ENCODE measurements at places on chromosomes 13 and 19.

DNA sequence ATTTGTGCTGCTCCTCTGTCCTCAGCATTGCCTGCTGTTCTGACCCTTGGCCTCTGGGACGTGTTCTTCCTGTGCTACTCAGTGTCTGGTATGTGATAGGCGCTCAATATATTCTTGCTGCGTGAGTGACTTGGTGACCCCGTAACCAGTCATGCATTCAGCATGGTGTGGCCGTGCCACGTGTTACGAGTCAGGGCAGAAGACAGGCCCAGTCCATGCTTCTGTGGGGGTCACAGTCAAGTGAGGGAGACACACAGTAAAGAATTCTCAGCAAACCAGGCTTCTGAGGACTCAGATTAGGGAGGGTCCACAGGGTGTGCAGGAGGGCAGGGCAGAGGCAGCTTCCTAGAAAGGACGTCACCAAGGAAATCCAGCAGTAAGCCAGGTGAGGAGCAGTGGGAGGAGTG, 7.9 kb downstream of the PPP1R37 start:
- DNase-seq, result no peak

- DNase-seq, result no peak
These were observed 721.8 kb downstream of the PCDH9 start for GRCh38 chr13:66508153-66508909.

DNA sequence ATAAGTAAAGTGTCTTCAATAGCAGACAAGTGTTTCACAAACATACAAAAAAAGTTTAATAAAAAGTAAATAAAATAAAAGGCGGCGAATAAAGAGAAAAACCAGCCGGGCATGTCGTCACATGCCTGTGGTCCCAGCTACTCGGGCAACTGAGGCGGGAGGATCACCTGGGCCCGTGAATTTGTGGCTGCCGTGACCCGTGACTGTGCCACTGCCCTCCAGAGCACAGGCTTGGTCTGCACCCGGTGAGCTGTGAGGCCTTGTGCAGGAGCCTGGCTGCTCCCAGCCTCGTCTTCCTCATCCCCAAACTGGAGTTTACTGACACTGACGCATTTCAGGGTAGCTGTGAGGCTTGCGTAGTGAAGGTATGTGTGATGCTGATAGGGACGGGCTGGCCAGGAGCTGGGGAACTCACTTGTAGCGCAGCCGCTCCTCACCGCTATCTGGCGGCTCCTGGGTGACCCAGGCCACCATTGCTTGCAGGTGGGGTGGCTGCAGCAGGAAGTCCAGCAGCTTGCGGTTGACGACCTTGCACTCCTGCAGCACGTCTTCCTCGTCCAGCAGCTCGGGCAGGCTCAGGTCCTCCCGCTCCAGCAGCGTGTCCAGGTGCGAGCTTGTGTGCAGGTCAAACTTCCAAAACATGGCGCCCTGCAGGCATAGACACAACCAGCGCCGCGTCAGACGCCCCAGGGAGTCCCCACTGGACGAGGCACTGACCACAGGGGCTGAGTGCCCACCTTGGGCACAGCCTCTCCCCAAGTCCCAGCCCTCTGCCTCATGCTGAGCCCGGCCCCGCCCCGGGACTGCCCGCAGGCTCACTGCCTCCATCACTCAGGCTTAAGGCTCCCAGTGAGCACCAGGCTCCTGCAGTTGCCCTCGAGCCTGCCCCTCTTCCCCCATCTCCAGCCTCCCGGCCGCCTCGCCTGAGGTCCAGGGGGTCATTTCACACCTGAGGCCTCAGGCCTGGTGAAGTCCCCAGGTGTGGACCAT, 12.1 kb downstream of the PPP6R1 start:
- DNase-seq, result no peak

GRCh38 chr13:110560601-110561343, 750 bp downstream of the RAB20 start:
- DNase-seq, result no peak

DNA sequence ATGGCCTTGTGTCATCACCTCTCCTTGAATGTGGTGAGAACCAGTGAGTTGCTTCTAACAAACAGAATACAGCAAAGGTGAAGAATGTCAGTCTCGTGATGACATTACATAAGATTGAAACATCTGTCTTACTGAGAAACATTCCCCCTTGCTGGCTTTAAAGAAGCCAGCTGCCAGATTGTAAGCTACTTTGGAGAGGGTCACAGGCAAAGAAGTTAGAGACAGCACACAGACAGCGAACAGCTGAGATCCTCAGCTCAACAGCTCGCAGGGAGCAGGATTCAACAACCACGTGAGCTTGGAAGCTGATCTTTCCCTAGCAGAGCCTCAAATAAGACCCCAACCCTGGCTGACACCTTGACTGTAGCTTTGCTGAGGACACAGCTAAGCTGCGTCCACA, 367.9 kb downstream of the LIG4 start:
- no peak for DNase-seq

DNA sequence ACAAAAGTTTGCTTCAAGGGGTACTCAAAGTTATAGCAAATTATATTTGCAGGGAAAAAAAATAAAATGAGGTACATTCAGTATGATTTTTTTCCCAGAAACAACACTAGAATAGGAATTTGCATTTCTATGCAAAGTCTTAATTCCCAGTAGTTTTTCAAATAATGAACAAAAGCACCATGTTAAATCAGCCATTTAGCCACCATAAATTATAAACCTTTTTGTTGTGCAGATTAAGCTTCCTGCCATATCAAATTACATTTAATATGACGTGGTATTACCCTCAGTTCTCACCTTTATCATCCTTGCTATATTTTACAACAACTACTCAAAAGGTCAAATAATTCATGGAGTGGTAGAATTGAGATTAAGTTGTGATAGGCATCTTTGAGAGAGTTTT, 136.6 kb upstream of the FRY start:
- no peak for DNase-seq

DNA sequence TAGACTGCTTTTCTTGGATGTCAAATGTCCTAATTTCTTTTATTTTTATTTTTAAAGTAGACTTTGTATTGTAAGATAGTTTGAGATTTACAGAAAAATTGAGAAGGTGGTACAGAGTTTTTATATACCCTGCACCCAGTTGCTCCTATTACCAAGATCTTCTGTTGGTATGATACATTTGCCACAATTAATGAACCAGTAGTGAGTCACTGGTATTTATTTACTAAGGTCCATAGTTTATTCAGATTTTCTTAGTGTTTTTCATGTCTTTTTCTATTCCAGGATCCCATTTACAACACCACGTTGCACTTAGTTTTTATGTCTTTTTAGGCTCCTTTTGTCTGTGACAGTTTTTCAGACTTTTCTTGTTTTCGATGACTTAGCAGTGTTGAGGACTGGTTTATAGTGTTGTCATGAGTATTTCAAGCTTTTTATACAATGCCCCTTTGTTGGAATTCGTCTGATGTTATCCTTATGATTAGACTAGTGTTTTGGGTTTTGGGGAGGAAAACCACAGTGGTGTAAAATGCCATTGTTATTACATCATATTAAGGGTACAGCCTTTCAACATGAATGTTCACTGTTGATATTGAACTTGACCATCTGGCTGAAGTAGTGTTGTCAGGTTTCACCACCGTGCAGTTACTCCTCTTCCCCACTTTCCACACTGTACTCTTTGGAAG, 35.9 kb downstream of the COG3 start:
- DNase-seq, result no peak

- peak; percentile 71 for DNase-seq
These were observed 103.2 kb downstream of the GADD45B start for GRCh38 chr19:2578901-2579677.

Data from T47D (cell line).